ENCODE measurements at places on chromosomes 5 and 9. TPM values are rescaled to one million over a fixed set of nuclear protein-coding genes. Genes with fewer than 3 reads are reported as not detected.

The NADK2 gene
- 35.4 TPM for total RNA-seq

The AQP7 gene
- total RNA-seq: 150 TPM

The INSL6 gene
- total RNA-seq: not detected

The CKMT2 gene
- total RNA-seq: 1,824 TPM

The ECSCR gene
- 20.9 TPM for total RNA-seq

The FAM200C gene
- 4.9 TPM for total RNA-seq

The C9orf152 gene
- not detected for total RNA-seq

The SLC34A1 gene
- not detected for total RNA-seq

The DEPDC1B gene
- 0.30 TPM for total RNA-seq

The PLPP7 gene
- 120 TPM for total RNA-seq

The IL31RA gene
- total RNA-seq: 0.27 TPM

The OSMR gene
- total RNA-seq: 11.7 TPM

The IFNA13 gene
- not detected for total RNA-seq

The GABBR2 gene
- 1.1 TPM for total RNA-seq

The OR1J2 gene
- not detected for total RNA-seq

The LHX3 gene
- not detected for total RNA-seq

The CATSPER3 gene
- total RNA-seq: 0.49 TPM

The C9 gene
- total RNA-seq: not detected

The GARIN3 gene
- total RNA-seq: not detected

The STRBP gene
- 26.4 TPM for total RNA-seq

The DNM1 gene
- total RNA-seq: 4.9 TPM

The HBEGF gene
- 27.2 TPM for total RNA-seq

The SMIM33 gene
- total RNA-seq: not detected

The NPDC1 gene
- 63.9 TPM for total RNA-seq

The BTNL3 gene
- total RNA-seq: not detected

The DRD1 gene
- total RNA-seq: not detected

The IFNA4 gene
- total RNA-seq: not detected

The SCGB3A2 gene
- not detected for total RNA-seq

The SLC44A1 gene
- total RNA-seq: 27.0 TPM

The TIFAB gene
- total RNA-seq: not detected

The IRX1 gene
- 0.16 TPM for total RNA-seq

The ALDOB gene
- 0.41 TPM for total RNA-seq

The TMEM141 gene
- total RNA-seq: 71.4 TPM

The CDKN2A gene
- total RNA-seq: 0.30 TPM

The DMRT3 gene
- total RNA-seq: not detected

The HMMR gene
- total RNA-seq: 0.91 TPM

The RPL12 gene
- 605 TPM for total RNA-seq

The CCDC152 gene
- total RNA-seq: 0.80 TPM

Measured in left ventricle myocardium inferior (tissue), 1 donor.